GM12865 (cell line): ENCODE measurements at places on chromosomes 5 and 9.
A peak's percentile ranks its signal among the peaks of the same experiment; 100 is the strongest.

- DNase-seq: no peak
These were observed 10.5 kb upstream of the IPPK start for GRCh38 chr9:92680166-92681119.

GRCh38 chr5:143720689-143721088, 91.3 kb upstream of the HMHB1 start:
- DNase-seq: no peak

- no peak for DNase-seq
These were observed 110.2 kb downstream of the TRIM32 start for GRCh38 chr9:116797276-116797675.

GRCh38 chr5:144436007-144436406, 265.3 kb downstream of the KCTD16 start:
- no peak for DNase-seq

DNA sequence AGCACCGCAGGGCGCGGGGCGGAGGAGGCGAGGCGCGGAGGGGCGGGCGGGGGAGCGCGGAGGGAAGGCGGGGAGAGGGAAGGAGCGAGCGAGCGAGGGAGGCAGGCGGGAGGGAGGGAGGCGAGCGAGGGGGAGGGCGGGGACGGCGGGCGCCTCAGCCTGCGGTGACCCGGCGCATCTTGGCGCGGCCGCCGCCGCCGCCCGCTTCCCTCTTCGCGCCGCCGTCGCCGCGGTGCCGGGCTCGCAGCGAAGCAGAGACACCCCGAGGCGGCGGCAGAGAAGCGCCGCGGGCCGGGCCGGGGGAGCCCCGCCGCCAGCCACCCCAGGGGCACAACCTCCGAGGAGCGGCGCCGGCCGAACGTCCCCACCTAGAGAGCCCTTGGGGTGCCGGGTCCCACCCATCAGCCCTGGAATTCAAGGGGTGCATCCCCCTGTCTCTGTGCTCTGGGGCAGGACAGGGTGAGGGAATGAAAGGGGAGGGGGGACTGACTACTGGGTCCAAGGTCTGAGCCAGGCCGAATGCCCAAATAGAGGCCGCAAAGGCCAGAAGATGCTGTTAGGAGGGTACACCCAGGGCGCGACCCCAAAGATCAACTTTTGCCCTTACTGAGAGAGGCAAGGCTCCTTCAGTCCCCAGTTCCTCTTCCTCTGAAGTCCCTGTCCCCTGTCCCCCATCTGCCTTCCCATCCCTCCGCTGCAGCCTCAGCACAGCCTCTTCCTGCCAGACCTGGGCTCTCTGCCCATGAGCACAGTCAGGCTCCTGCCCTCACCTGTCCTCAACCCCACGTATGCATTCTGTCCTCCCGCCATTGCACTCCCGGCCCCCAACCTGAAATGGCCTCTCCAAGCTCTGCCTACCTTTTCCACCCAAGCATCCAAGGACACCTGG, at the start of gene ADAMTS2:
Gene ADAMTS2 (minus strand): TSS at position 29 of the 889 bp plus-strand sequence. CDS start 133 bp downstream, outside the sequence.
- DNase-seq: no peak

GRCh38 chr5:59327191-59327980, 566.1 kb downstream of the PDE4D start:
- no peak for DNase-seq

DNA sequence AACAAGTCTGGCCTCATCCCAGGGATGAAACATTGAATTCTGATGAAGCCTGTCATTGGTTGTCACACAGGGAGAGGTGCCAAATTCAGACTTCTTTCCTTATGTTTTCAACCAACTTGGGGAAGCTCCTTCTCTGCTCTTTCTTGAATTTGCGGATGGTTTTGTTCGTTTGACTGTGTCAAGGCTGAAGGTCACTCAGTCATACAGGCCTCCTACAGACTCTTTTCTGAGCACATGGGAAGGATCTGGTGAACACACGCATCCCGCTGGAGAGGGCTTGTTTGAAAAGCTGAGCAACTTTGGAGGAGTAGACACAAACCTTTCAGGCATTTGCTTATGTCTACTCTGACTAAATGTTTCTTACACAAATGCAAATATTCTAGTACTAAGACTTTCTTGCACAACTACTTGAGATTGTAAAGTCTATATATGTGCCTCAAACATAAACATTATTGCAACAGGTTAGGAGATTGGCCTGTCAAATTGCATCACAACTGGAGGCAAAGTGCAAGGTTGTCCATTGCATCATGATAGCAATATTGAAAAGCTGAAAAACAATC, 151.5 kb upstream of the NR3C1 start:
- DNase-seq: no peak

GRCh38 chr9:20224756-20225155, 397.5 kb downstream of the MLLT3 start:
- DNase-seq: no peak

DNA sequence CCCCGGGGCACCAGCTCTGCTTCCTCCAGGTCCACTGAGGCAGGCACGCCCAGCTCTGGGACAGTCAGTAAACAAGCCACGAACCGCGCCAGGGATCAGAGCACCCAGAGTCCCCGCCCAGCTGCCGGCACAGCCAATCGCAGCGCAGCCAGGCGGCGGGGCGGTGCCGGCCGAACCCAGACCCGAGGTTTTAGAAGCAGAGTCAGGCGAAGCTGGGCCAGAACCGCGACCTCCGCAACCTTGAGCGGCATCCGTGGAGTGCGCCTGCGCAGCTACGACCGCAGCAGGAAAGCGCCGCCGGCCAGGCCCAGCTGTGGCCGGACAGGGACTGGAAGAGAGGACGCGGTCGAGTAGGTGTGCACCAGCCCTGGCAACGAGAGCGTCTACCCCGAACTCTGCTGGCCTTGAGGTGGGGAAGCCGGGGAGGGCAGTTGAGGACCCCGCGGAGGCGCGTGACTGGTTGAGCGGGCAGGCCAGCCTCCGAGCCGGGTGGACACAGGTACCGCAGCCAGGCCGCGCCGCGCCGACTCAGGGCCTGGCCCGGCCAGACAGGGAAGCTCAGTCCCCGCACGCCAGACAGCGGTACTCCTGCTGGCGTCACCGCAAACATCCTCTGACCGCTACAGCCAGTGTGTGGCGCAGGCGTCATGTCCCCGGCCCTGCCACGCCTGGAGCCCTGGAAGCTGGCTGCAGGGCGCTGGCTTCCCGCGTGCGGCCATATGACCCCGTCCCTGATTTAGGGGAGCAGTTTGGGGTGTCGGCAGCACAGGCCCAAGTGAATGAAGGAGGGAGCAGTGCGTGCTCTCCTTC, at the start of gene CTSL:
Gene CTSL (plus strand): TSS at position 220 of the 810 bp plus-strand sequence. CDS start 1,485 bp downstream, outside the sequence.
- DNase-seq: no peak

- DNase-seq: no peak
These were observed 297.7 kb downstream of the IRX2 start for GRCh38 chr5:2453781-2454180.

DNA sequence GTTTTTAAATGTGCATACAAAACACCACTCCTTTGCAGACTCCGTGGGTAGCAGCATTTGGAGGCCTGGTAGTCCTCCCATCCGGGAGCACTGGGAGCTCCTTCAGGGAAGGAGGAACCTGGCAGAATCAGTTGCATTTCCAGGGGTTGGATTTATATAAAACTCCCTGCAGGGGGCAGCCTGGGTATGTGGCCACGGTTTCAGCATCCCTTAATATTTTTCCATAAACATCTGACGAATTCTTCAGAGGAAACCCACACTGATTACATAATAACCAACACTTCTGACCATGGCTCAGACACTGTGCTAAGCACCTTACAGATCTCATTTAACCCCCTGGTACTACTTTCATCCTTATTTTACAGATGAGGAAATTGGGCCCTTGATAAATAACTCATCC, 6.1 kb upstream of the AFAP1L1 start:
- DNase-seq: no peak

GRCh38 chr5:14202462-14202861, 59.3 kb downstream of the TRIO start:
- peak; percentile 76 for DNase-seq

DNA sequence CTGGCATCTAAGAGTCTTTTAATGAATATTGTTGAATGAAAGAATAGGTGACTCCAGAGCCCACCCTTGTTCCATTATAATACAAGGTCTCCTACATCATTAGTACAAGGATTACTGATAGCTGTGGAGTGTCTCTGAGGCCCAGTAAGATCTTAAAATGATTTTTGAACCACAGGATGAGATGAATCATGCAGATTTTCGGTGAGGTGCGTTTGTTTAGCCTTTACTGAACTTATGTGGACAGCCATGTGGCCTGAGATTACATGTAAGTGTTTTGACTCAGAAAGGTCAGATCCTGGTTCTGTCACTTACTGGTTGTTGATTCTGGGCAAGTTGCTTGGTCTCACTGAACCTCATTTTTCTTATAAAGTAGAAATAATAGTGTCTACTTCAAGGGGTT, 21.6 kb downstream of the NFX1 start:
- DNase-seq: no peak

- no peak for DNase-seq
These were observed 118.6 kb upstream of the ZNF608 start for GRCh38 chr5:124865066-124865465.

DNA sequence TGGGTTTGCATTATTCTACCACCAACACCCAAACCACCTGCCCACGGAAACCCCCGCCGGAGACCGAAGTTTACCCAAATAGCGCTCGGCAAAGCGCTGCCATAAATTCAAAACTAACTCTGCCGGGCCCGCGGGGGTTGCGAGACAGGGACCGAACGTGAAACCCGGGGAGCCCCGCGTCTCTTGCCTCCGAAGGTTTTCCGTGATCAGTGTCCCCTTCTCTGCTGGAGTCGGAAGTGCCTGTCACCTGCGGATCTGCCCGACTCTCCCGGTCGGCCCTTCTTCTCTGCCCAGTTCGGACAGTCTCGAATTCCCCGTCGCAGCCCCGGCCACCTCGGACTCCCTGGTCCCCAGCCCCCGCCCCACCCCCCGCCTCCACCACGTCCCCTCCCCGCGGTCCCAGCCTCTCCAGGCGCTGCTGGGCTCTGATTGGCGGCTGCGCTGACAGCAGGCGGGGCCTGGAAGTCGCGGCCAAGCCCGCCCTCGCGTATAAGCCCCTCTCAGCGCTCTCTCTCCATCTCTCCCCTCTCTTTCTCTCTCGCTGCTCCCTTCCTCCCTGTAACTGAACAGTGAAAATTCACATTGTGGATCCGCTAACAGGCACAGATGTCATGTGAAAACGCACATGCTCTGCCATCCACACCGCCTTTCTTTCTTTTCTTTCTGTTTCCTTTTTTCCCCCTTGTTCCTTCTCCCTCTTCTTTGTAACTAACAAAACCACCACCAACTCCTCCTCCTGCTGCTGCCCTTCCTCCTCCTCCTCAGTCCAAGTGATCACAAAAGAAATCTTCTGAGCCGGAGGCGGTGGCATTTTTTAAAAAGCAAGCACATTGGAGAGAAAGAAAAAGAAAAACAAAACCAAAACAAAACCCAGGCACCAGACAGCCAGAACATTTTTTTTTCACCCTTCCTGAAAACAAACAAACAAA, at the start of gene RORB:
Gene RORB (plus strand): TSS at position 517 of the 929 bp plus-strand sequence. CDS start 642 bp downstream, outside the sequence.
- DNase-seq: peak; percentile 67

- DNase-seq: no peak
These were observed 194.3 kb downstream of the ARHGEF28 start for GRCh38 chr5:73820326-73820725.

GRCh38 chr9:89701221-89701798, 96.5 kb downstream of the GADD45G start:
- DNase-seq: peak; percentile 86

DNA sequence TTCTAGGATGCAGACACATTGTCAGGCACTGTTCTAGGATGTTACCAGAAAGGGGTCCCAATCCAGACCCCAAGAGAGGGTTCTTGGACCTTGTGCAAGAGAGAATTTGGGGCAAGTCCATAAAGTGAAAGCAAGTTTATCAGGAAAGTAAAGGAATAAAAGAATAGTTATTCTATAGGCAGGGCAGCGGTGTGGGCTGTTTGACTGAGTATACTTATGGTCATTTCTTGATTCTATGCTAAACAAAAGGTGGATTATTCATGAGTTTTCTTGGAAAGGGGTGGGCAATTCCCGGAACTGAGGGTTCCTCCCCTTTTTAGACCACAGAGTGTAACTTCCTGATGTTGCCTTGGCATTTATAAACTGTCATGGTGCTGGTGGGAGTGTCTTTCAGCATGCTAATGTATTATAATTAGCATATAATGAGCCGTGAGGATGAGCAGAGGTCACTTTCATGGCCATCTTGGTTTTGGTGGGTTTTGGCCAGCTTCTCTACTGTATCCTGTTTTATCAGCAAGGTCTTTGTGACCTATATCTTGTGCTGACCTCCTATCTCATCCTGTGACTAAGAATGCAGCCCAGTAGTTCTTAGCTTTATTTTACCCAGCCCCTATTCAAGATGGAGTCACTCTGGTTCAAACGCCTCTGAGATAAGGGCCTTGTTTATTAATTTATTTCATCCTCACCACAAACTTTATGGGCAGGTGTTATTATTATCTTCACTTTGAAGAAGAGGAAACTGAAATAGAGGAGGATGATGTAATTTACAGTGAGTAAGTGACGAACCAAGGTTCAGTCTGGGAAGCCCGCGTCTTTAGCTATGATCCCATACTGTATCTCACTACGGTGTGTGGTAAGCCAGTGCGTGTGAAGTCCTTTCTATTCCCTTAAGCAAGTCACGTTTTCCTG, 186.0 kb upstream of the KLF4 start:
- DNase-seq: no peak

- DNase-seq: no peak
These were observed 152.5 kb upstream of the PTCH1 start for GRCh38 chr9:95669253-95669652.

- DNase-seq: no peak
These were observed 222.9 kb upstream of the EFNA5 start for GRCh38 chr5:107893642-107894041.

DNA sequence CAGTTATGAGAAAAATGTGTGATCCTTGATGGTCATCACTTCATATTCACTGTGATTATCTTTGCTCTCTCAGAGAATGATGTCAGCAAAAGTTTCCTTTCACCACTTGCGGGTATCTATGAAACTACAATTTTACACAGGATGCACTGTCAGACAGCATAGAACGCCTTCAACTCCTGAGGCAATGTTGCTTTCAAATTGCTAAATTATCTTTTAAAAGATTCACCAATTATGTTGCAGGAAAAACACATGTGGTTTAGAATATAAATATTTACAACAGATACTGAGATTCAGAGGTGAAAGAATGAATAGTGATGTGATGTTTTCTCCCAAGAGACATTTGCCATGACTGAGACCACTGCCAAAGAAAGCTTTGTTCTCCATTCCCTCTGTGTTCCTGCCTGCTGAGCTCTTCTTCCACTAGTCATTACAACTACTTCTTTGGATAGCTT, 879.8 kb upstream of the DMAC1 start:
- no peak for DNase-seq

DNA sequence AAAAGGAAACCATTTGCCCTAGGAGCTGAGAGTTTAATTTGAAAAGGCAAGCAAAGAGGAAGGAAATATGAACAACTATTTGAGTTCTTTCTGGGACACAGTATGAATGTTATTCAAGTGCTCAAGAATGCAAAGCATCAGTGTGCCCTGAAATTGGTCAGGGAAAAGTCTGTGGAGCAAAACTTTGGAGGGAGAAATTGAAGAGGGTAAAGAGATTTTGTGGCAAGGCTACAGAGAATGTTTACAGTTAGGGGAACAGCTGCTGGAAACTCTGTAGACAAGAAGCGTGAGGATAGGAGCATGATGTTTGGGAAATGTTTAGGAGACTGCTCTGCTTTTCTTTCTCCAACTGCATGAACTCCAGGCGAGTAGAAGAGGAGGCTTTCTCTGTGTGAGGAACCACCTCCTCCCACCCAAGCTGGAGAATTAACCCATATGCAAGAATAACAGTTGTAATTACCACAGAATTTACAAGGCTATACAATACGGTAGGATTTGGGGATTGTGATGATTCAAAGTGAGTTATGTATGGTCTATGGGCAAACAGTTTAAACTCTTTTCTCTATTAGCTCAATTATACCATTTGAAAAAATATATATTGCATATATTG, 75.4 kb upstream of the IL7R start:
- DNase-seq: no peak
